Tibial nerve (tissue), 4 donors: ENCODE measurements at places on chromosomes 11 and 22. TPM values are rescaled to one million over a fixed set of nuclear protein-coding genes. Genes with fewer than 3 reads are reported as not detected.

DNA sequence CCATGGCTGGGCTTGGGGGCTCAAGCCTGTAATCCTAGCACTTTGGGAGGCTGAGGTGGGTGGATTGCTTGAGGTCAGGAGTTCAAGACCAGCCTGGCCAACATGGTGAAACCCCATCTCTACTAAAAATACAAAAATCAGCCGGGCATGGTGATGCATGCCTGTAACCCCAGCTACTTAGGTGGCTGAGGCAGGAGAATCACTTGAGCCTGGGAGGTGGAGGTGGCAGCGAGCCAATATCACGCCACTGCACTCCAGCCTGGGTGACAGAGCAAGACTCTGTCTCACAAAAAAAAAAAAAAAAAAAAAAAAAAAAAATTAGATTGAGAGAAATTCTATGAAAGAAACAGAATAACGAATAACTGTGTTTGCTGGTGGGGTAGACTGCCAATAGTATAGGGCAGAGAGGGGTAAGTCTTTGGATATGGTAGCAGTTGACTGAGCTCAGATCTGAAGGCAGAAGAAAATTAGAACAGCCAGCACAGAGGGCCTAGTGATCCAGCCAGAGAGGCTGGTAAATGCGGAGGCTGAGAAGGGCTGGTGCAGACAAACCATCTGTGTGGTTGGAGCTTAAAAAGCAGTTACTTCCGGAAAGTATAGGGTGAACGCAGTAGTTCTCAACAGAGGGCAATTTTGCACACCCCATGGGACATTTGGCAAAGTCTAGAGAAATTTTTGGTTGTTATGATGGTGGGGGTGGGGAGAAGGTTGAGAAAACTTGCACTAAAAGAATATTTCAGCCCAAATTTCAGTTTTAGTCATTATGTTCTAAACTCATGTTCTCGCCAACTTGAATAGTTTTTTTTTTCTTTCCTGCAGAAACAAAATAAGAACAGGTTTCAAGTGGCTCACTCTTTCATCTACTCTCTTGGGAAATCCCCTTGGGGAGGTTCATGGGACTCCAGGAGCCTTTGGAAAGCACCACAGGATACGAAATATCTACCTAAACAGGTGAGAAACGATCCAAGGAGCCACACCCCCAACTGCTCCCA, 1.6 kb upstream of the HORMAD2 start:
- DNase-seq, result no peak
- no peaks in the 10 kb centered on the region for H3K4me1 ChIP-seq
- H3K27ac ChIP-seq, result no peak overlapping the region
- H3K4me3 ChIP-seq, result no peak overlapping the region

Gene TMPRSS4
- total RNA-seq, result not detected

- no peaks in the 10 kb centered on the region for H3K27me3 ChIP-seq
- H3K27ac ChIP-seq, result no peak overlapping the region
- no peaks in the 10 kb centered on the region for H3K36me3 ChIP-seq
- no peaks in the 10 kb centered on the region for H3K4me1 ChIP-seq
Observed at GRCh38 chr11:94271885-94272372, 32.5 kb upstream of the IZUMO1R start.

Gene APOL4
- 57.6 TPM for total RNA-seq

Gene SMIM35
- not detected for total RNA-seq

DNA sequence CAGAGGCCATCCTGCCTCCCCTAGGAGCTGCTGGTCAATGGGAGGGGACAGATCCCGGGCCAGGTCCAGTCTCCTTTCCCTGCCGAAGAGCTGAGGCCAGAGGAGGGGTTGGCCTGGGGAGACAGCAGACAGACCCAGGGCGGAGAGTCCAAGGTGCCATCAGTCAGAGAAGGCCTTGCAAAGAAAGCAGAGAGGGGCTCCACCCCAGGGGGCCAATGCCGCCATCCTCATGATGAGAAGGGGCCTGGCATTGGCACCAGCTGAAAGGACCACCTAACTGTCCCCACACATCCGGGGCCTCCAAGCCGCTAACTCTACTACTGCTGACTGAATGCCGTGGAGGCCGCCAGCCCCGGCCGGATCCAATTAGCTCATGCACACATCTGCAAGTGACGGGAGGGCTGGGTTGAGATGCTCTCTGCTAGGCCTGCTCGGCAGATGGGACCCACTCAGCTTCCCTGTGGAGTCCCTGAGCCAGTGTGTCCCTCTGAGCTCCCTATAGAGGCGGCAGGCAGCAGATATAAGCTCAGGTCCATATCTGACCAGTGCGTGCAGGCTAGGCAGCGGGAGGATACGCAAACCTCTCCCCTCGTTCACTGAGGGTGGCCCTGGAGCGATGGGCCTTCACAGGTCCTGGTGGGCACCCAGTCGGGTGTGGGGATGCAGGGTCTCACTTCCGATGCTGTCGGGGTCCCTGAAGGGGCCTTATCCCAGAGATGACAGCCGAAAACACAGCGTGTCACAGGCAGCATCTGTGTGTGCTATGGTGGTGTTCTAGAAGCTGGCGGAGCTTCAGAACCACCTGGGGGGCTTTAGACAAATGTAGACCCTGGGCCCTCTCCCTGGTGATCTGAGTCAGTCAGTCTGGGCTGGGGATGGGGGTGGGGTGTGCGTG, 183.9 kb downstream of the CTTN start:
- no peaks in the 10 kb centered on the region for H3K4me1 ChIP-seq
- DNase-seq, result no peak
- no peak overlapping the region for H3K4me3 ChIP-seq
- no peaks in the 10 kb centered on the region for H3K27me3 ChIP-seq
- H3K36me3 ChIP-seq, result no peaks in the 10 kb centered on the region

Gene SEPTIN3
- total RNA-seq, result 29.1 TPM

DNA sequence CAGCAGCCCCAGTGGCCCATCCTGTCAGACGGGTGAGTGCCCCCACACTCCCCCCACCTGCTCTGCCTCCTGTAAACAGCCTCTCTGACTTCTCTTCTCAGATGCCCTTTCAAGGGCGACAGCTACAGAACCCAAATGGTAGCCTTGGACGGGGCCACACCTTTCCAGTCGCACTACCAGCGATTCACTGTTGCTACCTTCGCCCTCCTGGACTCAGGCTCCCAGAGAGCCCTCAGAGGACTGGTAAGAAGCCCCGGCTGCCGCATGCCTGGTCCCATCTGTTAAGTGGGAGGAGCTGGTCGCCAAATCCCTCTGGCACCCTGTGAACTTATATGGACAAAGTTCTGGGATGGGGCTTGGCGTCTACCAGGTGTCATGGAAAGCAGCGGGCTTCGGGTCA, 6.2 kb downstream of the ZP1 start:
- H3K4me1 ChIP-seq, result no peaks in the 10 kb centered on the region
- H3K27ac ChIP-seq, result no peak overlapping the region
- H3K36me3 ChIP-seq, result no peaks in the 10 kb centered on the region
- no peaks in the 10 kb centered on the region for H3K27me3 ChIP-seq
- DNase-seq, result no peak
